T-helper 1 cell treated with Interleukin-12 subunit alpha and Interleukin-12 subunit beta and Interleukin-4 antibody, amounts not matched to agents 30 ng/mL and 1 ng/mL, for 36 hours (primary cell): ENCODE measurements at places on chromosomes 4 and X. TPM values are rescaled to one million over a fixed set of nuclear protein-coding genes. Genes with fewer than 3 reads are reported as not detected.

FAT4 gene
- total RNA-seq, result not detected in 2 replicates

CTAG1B gene
- total RNA-seq, result not detected in 2 replicates

TRPC3 gene
- total RNA-seq, result 1.0 and 1.1 TPM in 2 replicates

HERC5 gene
- total RNA-seq, result 57.7 and 59.0 TPM in 2 replicates

CRMP1 gene
- total RNA-seq, result 0.54 and 1.0 TPM in 2 replicates

UGT2B17 gene
- total RNA-seq, result not detected in 2 replicates

KLHL4 gene
- 0.12 TPM in 1 of 2 replicates, not detected in the other for total RNA-seq

EXOC1L gene
- total RNA-seq, result not detected in 2 replicates

PAGE4 gene
- total RNA-seq, result not detected in 2 replicates

C4orf51 gene
- not detected in 2 replicates for total RNA-seq

DUX4 gene
- total RNA-seq, result not detected in 2 replicates

XAGE5 gene
- total RNA-seq, result not detected in 2 replicates

LRIT3 gene
- total RNA-seq, result 0.15 and 0.32 TPM in 2 replicates

ANXA3 gene
- total RNA-seq, result 30.9 and 32.8 TPM in 2 replicates

PABPC1L2A gene
- total RNA-seq, result not detected in 2 replicates

USP26 gene
- total RNA-seq, result not detected in 2 replicates

TLR6 gene
- total RNA-seq, result 6.7 and 7.6 TPM in 2 replicates

XK gene
- total RNA-seq, result 0.15 and 0.20 TPM in 2 replicates

IQCM gene
- total RNA-seq, result not detected in 2 replicates

MND1 gene
- 8.2 and 10.6 TPM in 2 replicates for total RNA-seq

SLITRK4 gene
- not detected in 2 replicates for total RNA-seq
